ENCODE measurements at places on chromosomes 6 and 20.

DNA sequence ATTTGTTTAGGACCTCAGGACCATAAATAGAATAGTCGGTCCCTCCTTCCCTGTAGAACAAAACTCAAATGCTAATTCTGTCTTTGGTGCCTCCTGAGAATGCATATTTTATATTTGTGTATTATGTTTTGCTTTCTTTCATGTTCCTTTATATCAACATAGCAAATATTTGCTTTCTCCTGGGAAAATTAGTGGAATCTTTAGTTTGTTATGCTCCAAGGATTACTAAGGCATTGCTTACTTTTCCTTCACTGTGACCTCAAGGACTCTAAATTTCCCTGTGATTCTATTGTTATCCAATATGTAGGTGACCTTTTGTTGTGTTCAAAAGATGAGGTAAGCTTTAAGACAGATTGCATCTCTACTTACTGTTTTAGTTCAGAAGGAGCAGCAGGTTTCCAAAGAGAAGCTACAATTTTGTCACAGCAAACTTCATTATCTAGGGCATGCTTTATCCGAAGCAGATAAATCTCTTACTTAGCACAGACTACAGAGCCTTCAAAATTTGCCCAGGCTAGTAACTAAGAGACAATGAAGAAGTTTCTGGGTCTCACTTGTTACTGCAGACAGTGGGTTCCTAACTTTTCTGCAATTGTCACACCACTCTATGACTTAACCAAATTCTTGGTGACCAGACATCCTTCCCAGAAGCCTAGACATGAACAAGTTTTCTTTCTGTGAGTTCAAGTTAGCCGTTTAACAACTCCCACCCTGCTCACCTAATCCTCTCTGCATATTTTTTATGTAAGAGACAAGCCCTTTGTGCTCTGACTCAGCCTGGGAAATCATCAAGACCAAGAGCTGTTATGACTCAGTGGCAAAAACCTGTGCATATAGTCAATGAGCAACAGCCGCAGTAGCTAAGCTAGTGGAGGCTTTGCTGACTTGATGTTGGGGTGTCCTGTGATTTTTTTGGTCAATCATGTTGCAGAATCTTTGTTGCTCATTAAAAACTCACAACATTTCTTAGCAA is 378.8 kb downstream of the QKI start:
- no peak for DNase-seq

DNA sequence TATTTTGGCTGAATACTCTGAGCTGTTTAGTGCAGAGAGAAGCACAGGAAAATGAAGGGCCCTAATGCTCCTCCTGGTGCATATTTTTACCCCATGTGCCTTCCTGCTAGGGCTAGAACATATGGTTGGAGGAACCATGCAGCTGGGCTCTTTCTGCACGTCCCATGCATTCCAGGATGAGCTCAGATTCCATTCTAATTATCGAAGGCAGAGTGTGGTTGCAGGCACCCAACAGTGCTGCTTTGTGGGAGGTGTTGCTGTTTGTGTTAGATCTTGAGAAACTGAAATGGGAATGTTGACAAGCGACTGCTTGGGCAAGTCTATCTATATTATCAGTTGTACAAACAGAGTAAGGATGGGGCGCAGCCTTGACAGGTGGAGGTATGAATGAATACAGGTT is 419.5 kb downstream of the DHX35 start:
- DNase-seq: no peak

GRCh38 chr6:152978058-152978457 is 4.8 kb downstream of the FBXO5 start:
- no peak for DNase-seq

DNA sequence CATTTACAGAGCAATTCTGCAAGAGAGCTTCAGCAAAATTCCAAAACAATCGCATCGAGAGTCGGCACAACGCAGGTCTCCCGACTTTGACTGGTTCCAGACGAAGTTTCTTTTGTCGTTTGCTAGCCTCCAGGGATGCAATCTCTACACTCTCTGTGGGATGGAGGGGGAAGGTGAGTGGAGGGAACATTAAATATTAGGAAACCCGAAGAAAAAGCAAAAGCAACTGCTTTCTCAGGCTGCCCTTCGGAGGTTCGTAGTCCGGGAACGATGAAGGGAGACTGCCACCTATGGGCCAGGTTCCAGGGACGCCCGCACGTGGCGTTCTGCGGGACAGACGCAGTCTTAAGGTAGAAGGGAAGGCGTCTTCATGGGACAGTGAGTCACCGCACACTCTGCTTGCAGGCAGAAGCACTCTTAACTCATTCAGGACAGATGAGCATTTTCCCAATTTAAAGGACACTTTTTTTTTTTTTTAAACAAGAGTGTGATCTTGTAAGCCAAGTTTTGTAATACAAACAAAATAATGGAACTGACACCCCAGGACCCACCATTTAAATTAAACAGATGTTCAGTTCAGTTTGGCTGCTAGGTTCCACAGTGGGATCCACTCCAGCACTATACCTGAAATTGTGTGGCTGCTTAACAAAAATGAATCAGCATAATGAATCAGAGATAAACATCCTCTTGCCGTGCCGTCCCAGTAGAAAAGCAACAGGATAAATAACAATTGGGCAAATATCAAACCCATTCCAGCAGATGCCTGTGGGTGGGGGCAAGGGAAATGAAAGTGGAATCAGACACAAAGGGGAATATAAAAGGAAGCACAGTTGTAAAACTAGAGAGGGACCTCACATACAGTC is 65.8 kb upstream of the ARMC2 start:
- DNase-seq: peak; percentile 70
